ENCODE measurements at places on chromosomes 7 and 10.

DNA sequence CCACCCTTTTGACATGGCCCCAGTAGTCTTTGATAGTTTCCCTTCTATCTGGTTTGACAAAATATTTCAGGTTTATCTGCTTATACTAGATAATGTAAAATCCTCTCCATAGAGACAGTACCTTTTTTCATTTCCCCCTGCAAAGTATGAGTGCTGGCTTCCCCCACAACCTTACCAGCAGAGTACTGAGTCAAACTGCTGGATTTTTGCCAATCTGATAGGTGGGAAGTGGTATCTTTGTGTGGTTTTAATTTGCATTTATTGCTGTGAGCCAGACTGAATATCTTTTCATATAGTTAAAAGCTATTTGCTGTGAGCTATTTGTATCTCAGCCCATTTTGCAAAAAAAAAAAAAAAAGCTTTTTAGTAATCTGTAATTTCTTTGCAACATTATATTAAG lies 32.1 kb upstream of the HECTD2 start:
- DNase-seq: no peak
- no peaks in the 10 kb centered on the region for H3K4me1 ChIP-seq
- H3K4me3 ChIP-seq: no peak overlapping the region
- no peak overlapping the region for H3K27ac ChIP-seq

- no peak for DNase-seq
- H3K36me3 ChIP-seq: no peaks in the 10 kb centered on the region
- H3K4me1 ChIP-seq: peaks cover 10% of the 10 kb centered on the region
- no peaks in the 10 kb centered on the region for H3K27me3 ChIP-seq
- H3K4me3 ChIP-seq: no peak overlapping the region
Observed at GRCh38 chr10:11153245-11153644, 135.6 kb downstream of the CELF2 start.

DNA sequence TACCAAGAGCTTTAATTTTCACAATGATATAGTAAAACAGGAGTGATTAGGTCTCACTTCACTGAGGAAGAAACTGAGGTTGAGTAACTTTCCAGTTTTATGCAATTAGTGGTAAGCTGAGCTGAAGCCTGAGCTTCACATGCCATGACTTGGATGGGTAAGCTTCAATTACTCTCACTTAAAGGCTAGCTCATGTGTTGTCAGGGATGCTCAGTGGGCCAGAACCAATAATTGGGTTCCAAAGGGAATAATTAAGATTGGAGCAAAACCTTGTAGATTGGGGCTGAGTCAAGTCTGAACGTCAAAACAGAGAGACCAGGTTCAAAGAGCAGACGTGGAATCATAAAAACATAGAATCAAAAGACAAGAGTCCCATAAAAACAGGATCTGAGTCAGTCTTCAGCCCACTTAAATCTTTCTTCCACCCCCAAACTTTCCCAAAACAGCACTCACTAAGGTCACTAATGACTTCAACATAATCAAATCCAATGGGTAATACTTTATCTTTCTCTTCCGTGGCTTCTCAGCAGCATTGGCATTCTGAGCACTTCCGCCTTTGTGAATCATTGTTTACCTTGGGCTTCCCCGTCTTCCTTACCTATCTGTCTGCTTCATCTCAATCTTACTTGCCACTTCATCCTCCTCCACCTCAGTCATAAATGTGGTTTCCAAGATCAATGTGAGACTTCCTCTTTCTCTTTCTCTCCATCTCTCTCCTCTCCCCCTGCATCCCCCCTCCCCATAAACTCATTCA lies 23.0 kb upstream of the EGFR start:
- H3K27ac ChIP-seq: peak overlapping the region; percentile 30
- no peaks in the 10 kb centered on the region for H3K4me1 ChIP-seq
- DNase-seq: peak; percentile 47
- H3K4me3 ChIP-seq: no peak overlapping the region

- no peaks in the 10 kb centered on the region for H3K4me1 ChIP-seq
- no peaks in the 10 kb centered on the region for H3K36me3 ChIP-seq
- DNase-seq: no peak
- H3K4me3 ChIP-seq: no peak overlapping the region
- no peak overlapping the region for H3K27ac ChIP-seq
Observed at GRCh38 chr10:1627945-1628344, 109.4 kb downstream of the ADARB2 start.

- no peaks in the 10 kb centered on the region for H3K36me3 ChIP-seq
- DNase-seq: no peak
- no peak overlapping the region for H3K27ac ChIP-seq
Observed at GRCh38 chr10:50600286-50600685, 23.5 kb downstream of the SGMS1 start.

DNA sequence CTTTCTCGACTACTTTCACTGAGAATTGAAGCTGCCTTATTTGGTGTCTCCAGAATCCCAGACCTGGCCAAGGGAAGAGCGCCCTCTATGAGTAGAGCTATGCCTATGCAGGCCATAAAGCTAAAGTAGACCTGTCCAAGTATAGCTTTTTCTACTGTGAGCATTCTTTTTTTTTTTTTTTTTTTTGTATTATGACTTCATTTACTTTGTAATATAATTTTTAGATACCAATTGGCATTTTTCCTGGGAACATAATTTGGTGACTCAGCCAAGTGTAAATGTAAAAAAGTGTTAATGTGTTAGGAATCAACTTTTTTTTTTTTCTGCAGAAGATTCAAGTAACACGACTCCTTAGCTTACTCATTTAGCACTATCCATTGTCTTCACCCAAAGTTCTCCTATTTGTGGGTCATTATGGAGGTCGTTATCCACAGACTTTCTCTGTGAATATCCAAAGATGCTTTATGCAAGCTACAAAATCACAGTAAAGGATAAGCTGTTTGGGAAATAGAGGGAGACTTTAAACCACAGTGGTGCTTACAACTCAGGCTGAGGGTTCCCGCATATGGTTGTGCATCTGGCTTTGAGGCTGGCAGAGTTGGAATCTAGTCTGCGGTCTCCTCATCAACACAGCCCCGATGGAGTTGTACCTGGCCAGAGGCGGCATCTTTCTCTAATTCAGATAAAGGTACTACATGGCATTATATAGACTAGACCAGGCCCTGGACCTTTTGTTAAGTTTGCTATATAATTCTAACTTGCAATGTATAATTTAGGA lies 1040.2 kb upstream of the SORCS1 start:
- H3K27ac ChIP-seq: no peak overlapping the region
- H3K4me3 ChIP-seq: no peak overlapping the region
- no peak for DNase-seq
- H3K4me1 ChIP-seq: no peaks in the 10 kb centered on the region
- H3K36me3 ChIP-seq: no peaks in the 10 kb centered on the region

DNA sequence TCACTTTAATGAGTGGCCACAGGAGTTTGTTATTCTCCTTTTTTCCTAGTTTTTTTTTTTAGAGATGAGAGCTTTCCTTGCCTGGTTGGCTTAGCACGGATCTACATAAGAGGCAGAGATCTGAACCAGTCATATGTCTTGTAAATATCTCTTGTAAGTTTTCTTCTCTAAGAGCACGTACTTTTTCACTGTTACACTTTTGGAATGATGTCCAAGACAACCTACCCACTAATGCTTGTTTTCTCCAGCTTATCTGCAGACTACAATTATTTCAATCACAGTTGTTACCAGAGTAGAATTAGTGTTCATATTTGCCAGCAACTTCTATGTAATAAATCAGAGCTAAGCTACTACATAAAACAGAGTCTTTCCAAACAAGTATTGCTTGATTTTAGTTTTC lies 444.6 kb downstream of the KCNMA1 start:
- no peaks in the 10 kb centered on the region for H3K36me3 ChIP-seq
- DNase-seq: no peak
- H3K27me3 ChIP-seq: no peaks in the 10 kb centered on the region
- H3K4me3 ChIP-seq: no peak overlapping the region
- no peaks in the 10 kb centered on the region for H3K4me1 ChIP-seq

DNA sequence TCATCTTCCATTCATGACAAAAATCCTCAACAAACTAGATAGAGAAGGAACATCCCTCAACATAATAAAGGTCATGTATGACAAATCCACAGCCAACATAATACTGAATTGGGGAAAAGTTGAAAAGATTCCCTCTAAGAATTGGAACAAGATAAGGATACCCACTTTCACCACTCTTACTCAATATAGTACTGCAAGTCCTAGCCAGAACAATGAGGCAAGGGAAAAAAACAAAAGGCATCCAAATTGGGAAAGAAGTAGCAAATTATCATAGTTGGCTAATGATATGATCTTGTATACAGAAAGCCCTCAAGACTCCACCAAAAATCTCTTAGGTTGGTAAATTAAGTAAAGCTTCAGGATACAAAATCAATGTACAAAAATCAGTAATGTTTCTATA lies 4.7 kb downstream of the POT1 start:
- no peaks in the 10 kb centered on the region for H3K36me3 ChIP-seq
- H3K27ac ChIP-seq: no peak overlapping the region
- no peak overlapping the region for H3K4me3 ChIP-seq
- no peaks in the 10 kb centered on the region for H3K4me1 ChIP-seq
- DNase-seq: no peak
- no peaks in the 10 kb centered on the region for H3K27me3 ChIP-seq

DNA sequence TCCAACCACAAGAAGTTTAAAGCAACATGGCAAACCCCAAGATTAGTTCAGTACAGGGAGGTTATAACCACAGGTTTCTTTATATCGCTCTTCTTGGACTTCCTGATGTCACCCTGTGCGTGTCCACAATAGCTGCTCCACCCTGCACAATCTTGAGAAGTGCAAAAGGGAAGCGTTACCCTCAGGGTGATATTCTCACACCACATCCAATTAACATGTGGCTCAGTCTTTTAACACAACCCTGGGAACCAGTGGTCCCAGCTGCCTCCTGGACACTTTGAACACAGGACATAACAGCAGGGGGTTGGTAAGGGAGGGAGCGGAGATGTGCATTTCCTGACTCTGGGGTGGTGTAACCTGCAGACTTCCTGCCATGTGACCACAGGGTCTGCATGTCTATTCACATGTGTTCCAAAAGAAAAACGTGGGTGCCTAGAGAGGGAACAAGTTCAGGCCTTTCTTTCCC lies 64.6 kb downstream of the GSAP start:
- no peak overlapping the region for H3K27ac ChIP-seq
- no peak for DNase-seq
- no peaks in the 10 kb centered on the region for H3K36me3 ChIP-seq
- no peaks in the 10 kb centered on the region for H3K4me1 ChIP-seq

Data from colonic mucosa (tissue), 4 donors.